ENCODE measurements at places on chromosomes 7 and 10.

- no peak for DNase-seq
Measured at GRCh38 chr7:13724977-13725566, 264.4 kb downstream of the ETV1 start.

- no peak for DNase-seq
Measured at GRCh38 chr7:95594185-95594584, 2.1 kb downstream of the PDK4 start.

GRCh38 chr7:105268056-105268455, 120.7 kb downstream of the SRPK2 start:
- no peak for DNase-seq

DNA sequence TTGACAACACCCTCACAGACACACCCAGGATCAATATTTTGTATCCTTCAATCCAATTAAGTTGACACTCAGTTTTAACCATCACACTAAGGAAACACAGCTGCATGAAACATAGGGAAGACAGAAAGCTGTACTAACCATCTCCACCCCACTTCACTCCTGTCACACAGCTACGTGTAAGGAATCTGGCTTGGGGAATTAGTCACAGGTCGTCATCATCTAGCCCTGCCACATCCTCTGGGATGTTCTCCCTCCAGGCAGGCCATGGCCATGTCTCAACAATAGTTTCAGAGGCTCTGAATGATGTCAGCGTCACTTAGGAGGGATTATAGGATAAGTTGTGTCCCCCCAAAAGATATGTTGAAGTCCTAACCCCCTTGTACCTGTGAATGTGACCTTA, 10.8 kb upstream of the SEMA3C start:
- DNase-seq: no peak

- no peak for DNase-seq
Measured at GRCh38 chr7:2022737-2023250, 210.0 kb downstream of the MAD1L1 start.

- no peak for DNase-seq
Measured at GRCh38 chr10:117166418-117167345, 28.6 kb upstream of the VAX1 start.

GRCh38 chr7:18210377-18210776, 182.7 kb upstream of the PRPS1L1 start:
- DNase-seq: no peak

- DNase-seq: peak; percentile 4
Measured at GRCh38 chr7:45663167-45663921, 89.2 kb downstream of the ADCY1 start.

DNA sequence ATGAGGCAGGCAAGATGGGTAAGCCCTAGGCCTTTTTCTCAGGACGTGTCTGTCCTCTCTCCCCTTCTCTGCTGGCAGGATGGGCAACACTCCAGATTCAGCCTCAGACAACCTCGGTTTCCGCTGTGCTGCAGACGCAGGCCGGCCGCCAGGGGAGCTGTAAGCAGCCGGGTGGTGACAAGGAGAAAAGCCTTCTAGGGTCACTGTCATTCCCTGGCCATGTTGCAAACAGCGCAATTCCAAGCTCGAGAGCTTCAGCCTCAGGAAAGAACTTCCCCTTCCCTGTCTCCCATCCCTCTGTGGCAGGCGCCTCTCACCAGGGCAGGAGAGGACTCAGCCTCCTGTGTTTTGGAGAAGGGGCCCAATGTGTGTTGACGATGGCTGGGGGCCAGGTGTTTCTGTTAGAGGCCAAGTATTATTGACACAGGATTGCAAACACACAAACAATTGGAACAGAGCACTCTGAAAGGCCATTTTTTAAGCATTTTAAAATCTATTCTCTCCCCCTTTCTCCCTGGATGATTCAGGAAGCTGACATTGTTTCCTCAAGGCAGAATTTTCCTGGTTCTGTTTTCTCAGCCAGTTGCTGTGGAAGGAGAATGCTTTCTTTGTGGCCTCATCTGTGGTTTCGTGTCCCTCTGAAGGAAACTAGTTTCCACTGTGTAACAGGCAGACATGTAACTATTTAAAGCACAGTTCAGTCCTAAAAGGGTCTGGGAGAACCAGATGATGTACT, 13.1 kb downstream of the PHKG1 start:
- DNase-seq: no peak

DNA sequence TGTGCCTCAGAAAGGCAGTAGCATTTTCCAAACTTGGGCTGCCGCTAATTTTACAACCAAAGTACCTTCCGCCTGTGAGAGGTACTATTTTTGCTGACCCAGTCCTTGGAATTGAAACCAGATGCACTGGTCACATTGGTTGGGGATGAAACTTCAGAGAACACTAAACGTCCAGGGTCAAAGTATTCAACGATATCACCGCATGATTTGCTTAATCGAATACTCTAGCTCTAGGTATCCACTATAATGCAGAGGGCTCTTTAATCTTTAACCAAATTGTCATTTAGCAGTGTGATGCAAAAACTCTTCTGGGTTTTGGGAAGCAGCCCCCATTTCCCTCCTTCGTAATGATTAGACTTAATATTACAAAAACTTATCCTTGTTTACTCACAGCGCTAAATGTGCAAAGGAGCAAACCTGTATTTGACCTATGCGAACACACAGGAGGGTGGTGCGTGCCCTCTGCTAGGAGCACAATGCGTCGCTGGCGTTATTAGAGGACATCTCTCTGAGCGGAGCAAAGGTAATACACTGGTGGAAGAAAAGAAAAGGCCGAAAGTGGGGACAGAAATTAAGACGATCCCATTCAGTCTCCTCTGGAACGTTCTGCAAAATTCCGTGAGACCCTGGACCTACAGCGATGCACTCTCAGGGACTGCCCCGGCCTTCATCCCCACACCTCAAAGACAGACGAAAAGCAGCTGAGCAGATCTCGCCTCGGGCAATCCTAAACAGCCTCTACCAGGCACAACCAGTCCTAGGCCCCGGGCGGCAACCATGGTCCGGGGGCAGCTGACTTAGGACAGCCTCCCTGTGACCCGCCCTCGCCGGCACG, 916 bp upstream of the EEPD1 start:
- DNase-seq: no peak

- DNase-seq: no peak
Measured at GRCh38 chr7:47119261-47119865, 462.5 kb downstream of the TNS3 start.

DNA sequence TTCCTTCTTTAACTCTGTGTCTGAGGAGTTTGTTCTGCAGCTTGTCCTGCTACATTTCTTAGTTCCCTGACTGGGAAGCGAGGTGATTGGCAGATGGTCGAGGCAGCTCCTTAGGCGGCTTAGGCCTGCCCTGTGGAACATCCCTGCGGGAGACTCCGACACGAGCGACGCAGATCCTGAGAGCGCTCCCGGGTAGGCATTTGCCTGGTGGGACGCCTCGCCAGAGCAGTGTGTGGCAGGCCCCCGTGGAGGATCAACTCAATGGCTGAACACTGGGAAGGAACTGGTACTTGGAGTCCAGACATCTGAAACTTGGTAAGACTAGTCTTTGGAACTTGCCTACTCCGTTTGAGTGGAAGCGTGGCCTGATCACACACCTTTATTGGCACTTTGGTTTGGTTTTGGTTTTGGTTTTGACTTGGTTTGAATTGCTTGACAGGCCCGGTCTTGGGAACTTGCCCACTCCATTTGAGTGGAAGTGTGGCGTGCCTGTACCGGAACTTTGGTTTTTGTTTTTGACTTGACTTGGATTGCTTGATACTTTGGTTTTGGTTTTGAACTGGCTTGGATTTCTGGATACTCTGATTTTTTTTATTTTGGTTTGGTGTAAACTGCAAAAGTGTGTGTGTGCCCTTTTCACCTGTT, 42.6 kb downstream of the MAP3K8 start:
- no peak for DNase-seq

- DNase-seq: no peak
Measured at GRCh38 chr7:47669901-47670384, 88.0 kb upstream of the TNS3 start.

- DNase-seq: no peak
Measured at GRCh38 chr7:116829041-116829440, 33.3 kb upstream of the CAPZA2 start.

GRCh38 chr10:50395271-50395670, 144.0 kb upstream of the ASAH2 start:
- DNase-seq: peak; percentile 13

DNA sequence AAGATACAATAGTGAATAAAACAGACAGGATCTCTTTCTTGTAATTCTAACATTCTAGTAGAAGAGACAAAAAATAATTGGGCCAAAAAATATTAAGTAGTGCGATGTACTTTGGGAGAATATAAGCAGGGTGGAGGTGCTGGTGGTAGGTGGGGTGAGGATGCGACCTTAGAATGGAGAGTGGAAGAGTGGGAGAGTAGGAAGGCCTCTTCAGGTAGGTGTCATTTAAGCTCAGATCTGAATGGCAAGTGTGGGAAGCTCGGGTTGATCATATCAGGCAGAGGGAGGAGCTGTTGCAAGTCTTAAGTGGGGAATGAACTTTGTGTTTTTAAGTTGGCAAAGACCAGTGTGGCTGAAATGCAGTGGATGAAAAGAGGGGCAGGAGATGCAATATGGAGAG, 3.8 kb upstream of the IFRD1 start:
- no peak for DNase-seq

GRCh38 chr10:75065076-75065475, 46.4 kb upstream of the SAMD8 start:
- no peak for DNase-seq

GRCh38 chr10:50063100-50063499, 4.7 kb upstream of the WASHC2A start:
- no peak for DNase-seq

DNA sequence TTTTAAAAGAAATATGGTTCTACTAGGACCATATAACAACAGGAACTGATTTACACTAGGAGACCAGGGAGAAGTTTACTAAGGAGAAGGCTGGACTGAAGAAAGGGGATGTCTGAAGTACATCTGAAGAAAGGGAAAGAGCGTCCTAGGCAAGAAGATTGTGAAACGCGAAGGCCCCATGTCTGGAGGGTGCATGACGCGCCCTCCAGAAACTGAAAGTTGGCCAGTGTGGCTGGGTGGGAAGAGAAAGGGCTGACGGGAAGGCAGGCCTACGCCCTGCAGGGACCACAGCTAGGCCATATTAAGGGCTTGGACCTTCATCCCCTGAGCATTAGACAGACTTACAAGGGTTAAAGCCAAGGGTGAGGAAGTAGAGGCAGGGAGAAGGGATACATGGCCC, 158.0 kb downstream of the TRIL start:
- DNase-seq: no peak

DNA sequence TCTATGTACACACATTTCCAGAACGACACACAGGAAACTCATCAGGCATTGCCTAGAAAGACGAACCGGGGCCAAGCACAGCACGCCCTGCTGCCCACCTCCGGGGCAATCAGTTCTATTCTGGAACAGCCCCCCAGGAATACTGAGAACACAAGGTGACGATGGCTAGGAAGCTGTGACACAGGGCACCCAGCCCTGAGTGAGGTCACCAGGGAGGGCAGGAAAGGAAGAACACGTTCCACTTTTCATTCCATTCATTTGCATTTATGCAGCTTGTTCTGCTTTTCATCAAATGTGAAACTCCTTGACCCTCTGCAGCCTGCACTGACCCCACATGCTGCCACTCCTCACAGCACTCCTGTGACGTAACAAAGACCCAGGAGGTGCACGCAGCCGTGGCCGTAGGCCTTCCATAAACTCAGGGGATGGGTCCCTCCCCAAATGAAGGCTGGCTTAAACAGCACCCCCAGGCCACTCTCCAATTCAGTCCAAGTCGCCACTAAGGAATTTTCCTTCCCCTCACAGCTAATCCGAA, 28.9 kb downstream of the MAD1L1 start:
- DNase-seq: no peak

GRCh38 chr10:125343118-125343925, 183.0 kb upstream of the CTBP2 start:
- no peak for DNase-seq

DNA sequence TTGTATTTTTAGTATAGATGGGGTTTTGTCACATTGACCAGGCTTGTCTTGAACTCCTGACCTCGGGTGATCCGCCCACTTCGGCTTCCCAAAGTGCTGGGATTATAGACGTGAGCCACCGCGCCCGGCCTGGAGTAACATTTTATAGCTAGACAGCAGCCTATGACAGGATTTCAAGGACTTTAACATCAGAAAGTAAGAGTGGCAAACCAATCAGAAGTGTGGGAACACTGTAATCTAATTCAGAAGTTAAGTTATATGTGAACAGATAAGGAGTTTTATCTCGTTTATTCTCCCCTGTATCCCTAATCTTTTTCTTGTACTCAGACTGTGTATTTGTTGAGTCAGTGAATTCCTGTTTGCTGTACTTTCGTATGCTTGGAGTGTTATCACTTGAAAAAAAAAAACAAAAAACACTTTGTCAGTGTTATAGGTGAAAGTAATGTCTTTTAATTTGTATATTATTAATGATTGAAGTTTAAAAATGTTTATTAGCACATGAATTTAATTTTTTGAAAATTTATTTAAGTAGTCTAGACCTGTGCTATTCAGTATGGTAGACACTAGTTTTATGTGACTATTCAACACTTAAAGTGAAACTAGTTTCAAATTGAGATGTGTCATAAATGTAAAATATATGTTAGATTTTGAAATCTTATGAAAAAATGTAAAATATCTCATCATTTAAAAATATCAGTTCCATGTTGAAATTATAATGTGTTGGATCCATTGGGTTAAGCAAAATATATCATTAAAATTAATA, 38.6 kb downstream of the RSBN1L start:
- DNase-seq: no peak

DNA sequence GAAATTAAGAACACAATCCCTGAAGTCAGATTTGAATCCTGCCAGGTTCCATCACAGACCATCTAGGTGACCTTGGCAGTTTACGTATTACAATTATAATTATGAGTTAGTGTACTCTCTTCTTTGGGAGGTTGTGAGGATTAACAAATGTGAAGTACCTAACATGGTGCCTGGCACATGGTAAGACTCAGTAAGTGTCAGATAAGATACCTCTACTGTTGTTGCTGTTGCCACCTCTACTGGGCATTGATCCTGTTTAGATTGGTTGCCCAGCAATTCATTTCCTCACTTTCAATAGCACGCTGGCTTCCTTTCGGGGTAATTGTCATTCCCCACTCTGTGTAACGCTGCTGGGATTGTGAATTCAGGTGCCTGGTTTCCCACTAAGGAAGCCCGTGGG, 31.7 kb upstream of the HGF start:
- no peak for DNase-seq

DNA sequence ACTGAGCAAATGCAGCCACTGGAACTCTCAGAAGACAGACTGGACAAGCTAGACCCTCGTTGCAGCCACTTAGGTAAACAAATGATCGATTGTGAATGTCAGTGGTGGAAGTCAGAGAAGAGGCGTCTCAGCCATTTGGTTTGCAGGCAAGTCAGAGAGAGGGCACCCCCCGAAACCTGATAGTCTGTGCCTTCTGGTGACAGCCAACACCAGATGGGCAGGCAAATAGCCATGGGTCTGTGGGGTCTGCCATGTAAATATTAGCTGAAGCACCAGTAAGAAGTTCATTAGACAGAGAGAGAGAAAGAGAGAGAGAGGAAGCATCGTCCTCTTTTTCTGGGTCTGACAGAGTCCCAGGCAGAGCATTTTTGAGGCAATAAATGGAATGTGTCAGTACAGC, 5.4 kb downstream of the PPP1R17 start:
- no peak for DNase-seq

- no peak for DNase-seq
Measured at GRCh38 chr7:197413-198335, 5.3 kb downstream of the FAM20C start.
